Fibroblast of pulmonary artery (primary cell): ENCODE measurements at places on chromosomes 5 and 9.
A peak's percentile ranks its signal among the peaks of the same experiment; 100 is the strongest.

DNA sequence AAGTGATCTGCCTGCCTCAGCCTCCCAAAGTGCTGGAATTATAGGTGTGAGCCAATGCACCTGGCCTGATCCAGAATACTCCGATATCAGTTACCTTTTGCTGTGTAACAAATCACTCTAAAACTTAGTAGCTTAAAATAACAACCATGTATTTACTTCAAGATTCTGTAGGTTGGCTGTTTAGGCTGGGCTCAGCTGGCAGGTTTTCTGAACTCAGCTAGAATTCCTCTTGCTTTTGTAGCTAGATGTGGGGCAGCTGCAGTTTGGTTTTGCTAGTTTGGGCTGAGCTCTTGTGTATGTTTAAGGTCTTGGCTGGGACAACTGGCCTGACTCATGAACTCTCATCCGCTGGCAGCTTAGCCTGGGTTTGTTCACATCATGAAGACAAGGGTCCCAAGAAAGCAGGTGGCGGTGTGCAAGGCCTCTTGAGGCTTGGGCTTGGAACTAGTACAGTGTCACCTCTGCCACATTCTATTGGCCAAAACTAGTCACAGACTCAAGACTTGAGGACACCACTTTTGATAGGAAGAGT lies 138.3 kb upstream of the SHB start:
- no peak for DNase-seq

DNA sequence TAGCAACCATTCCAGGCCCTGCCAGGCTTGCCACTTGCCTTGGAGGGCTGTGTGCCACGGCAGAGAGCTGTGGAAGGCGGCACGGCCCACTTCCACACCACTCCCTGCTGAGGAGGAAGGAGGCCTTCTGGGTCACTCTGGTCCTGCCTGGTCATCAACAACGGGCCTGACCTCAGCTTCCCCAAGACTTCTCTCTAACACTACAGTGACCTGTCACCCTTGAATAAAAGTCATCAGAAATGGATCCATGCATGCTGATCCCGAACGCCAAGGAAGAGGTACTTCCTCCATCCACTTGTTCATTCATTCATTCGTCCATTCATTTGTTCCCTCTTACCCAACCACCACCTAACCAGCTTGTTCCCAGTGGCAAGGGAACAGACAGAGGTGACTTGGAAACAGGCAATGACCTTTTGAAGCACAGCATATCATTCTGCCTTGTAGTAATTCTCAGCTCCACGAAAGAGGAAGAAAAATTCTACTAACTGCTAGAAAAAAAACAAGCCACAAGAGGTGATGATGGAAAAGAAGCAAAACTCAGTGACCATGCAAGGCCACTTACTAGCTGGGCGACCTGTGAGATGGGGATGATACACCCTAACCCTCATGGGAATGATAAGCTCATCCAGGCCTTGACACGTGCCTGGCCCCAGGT lies 58.6 kb downstream of the STK10 start:
- no peak for DNase-seq

DNA sequence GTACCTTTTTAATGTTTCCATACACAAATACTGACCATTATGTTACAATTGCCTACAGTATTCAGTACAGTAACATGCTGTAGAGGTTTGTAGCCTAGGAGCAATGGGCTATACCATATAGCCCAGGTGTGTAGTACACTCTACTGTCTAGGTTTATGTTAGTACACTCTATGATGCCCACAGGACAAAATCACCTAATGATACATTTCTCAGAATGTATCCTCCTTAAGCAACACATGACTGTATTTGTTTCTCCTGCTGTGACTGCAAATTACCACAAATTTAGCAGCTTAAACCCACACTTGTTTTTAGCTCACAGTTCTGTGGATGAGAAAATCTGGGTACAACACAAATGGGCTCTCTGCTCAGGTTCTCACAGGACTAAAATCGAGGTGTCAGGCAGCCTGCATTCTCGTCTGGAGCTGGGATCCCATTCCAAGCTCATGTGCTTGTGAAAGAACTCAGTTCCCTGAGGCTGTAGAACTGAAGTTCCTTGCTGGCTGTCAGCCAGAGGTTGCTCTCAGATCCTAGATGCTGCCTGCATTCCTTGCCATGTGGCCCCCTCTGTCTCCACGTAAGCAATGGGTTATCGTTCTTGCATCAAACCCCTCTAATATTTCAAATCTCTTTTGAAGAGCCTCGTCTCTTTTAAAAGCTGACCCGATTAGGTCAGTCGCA lies 38.6 kb upstream of the PIK3R1 start:
- no peak for DNase-seq

DNA sequence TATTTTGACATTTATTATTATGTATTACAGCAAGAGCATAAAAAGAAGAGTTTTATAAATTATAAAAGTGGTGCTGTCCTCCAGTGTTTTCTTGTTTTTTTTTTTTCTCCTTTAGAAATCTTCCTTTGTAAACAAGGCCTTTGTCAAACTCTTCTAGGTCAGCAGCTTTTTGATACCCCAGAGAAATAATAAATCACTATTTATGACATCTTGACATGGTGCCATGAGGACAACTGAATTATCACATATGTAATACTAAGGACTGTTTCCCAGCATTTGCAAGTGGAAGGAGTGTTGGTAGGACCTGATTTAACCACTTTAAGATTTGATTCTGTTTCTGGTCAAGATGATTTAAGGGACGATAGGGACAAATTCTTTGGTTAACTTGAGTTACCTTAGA lies 4.6 kb downstream of the SMARCA2 start:
- no peak for DNase-seq

DNA sequence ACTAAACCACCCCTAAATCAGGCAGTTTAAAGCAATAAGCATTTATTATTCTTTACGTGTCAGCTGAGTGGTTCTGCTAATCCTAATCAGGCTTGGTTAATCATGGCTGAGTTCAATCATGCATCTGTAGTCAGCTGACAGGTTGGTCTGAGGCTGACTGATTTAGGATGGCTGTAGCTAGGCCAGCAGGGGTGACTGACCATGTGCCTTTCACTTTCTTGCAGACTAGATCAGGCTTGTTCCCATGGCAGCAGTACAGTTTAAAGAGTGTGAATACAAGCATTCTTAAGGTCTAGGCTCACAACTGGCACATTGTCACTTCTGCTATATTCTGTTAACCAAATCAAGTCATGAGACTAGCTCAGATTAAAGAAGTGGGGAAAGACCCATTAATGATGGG lies 16.1 kb upstream of the MPDZ start:
- no peak for DNase-seq

- no peak for DNase-seq
These were observed 235.5 kb downstream of the SLIT3 start for GRCh38 chr5:169065400-169065799.

DNA sequence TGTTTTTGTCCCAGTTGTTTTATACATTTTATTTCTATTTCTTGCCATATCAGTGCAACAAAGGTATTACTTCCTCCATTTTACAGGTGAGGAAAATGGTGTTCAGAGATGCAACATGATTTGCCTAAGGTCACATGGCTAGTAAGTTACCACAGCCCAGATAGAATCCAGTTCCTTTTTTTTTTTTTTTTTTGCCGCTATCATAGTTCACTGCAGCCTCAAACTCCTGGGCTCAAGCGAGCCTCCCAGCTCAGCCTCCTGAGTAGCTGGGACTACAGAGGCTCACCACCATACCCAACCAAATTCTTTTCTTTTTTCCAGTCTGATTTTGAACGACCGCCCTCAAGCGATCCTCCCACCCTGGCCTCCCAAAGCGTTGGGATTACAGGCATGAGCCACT lies 480 bp upstream of the CCDC69 start:
- DNase-seq = no peak

DNA sequence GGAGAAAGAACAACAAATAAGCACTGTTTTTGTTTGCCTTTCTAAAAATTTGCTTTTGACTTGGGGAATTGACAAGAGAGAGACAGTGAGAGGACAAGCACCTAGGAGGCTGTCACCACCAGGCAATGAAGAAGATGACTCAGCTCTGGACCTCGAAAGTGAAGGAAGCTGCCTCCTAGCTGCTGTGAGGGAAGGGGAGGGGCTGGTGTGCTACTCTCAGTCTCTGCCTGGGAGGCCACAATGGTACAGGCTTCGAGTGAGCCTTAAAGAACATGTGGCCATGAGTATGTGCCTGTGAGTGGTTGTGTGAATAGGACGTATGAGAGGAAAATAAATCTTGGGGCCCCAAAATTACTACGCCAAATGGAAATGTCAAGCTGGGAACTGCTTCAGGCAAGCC lies 7.1 kb upstream of the PLK2 start:
- DNase-seq = peak; percentile 51

GRCh38 chr5:147427521-147428401 lies 82.1 kb downstream of the DPYSL3 start:
- peak; percentile 78 for DNase-seq

DNA sequence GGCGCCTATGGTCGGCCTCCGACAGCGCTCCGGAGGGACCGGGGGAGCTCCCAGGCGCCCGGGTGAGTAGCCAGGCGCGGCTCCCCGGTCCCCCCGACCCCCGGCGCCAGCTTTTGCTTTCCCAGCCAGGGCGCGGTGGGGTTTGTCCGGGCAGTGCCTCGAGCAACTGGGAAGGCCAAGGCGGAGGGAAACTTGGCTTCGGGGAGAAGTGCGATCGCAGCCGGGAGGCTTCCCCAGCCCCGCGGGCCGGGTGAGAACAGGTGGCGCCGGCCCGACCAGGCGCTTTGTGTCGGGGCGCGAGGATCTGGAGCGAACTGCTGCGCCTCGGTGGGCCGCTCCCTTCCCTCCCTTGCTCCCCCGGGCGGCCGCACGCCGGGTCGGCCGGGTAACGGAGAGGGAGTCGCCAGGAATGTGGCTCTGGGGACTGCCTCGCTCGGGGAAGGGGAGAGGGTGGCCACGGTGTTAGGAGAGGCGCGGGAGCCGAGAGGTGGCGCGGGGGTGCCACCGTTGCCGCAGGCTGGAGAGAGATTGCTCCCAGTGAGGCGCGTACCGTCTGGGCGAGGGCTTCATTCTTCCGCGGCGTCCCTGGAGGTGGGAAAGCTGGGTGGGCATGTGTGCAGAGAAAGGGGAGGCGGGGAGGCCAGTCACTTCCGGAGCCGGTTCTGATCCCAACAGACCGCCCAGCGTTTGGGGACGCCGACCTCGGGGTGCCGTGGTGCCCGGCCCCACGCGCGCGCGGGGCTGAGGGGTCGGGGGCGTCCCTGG lies 561 bp downstream of the DAPK1 start:
- DNase-seq = peak; percentile 52

DNA sequence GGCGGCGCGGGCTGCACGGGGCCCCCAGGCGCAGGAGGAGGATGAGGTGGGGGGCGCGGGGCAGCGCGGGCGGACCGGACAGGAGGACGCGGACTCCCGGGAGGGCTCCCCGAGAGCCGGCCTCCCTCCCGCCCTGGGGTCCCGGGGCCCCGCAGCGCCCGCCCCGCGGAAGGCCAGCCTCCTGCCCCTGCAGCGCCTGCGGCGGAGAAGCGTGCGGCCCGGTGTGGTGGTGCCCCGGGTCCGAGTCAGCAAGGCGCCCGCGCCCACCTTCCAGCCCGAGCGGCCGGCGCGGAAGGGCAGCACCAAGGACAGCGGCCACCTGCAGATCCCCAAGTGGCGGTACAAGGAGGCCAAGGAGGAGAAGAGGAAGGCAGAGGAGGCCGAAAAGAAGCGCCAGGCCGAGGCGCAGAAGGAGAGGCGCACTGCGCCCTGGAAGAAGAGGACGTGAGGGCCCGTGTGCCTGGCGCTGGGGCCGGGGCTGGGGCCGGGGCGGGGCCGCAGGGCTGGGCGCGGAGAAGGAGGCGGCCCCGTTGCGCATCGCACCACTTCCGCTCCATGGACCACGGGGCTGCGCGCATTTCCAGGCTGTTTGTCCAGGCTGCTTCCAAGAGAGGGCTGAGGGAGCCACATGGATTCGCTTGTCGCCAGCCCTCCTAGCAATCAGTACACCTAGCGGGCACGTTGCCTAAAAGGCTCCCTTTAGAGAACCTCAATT lies 86.0 kb downstream of the ANKRD33B start:
- DNase-seq = peak; percentile 41

GRCh38 chr9:1938135-1938534 lies 77.0 kb upstream of the SMARCA2 start:
- DNase-seq = no peak

GRCh38 chr5:95801961-95802360 lies 20.6 kb downstream of the GLRX start:
- DNase-seq = no peak

DNA sequence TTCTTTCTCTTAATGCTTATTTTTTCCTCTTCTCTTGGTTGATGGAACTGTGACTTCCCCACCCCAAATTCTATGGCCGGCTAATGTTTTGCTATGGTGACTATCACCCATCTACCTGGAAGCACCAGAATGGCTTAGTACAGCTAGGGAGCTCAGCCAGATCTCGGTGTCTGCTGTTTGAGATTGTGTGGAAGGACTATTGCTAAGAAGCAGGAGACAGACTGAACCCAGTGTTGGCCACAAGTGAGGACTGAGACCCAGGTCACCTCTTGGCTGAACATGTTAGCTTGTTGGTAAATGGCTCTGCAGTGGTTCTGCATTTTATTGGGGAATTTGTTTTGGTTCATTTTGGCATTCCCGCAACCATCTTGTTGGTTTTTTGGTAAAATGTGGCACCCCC lies 2.7 kb downstream of the PRRC2B start:
- no peak for DNase-seq
